ENCODE measurements at places on chromosomes 7 and 10.

GRCh38 chr10:3807928-3808496 is 23.0 kb upstream of the KLF6 start:
- DNase-seq = no peak

- DNase-seq = no peak
Observed at GRCh38 chr10:69715899-69716606, 85.7 kb upstream of the COL13A1 start.

- DNase-seq = no peak
Observed at GRCh38 chr10:32982293-32982709, 24.3 kb upstream of the ITGB1 start.

- DNase-seq = no peak
Observed at GRCh38 chr7:77827999-77828398, 29.4 kb downstream of the PHTF2 start.

DNA sequence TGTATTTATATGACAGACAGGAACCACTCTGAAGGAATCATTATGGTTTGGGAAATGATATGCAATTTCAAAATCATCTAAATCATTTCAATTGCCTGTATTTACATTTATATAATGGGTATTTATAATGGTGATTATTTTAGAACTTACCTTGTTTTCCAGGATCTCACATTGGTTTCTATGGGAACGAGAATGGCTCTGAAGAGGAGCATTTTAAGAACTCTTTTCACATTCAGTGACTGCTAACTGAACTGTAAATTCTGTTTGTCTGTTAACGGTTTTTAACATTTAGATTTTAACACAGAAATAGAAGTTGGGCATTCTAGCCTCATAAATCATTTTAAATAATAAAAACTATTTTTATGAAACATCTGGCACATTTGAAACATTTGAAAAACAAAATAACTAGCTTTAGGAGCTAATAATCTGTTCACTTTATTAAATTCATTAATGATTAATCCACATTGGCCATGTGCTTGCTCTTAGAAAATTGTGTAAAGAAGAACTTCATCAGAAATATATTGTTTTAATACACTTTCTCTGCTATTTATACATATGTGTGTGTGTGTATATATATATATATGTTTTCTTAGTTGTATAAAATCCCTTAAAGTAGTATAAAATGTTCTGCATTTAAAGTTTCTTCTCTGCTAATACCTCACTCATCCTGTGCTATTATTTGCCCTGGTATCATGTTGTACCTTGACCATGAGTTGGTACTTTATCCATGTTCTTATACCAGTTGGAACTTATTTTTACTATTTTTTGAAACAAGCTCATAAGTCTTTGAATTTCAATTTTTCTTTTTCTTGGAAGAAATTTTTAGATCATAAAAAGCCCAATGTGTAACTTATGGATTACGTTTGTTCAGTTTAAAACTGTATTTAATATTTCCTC is 8.7 kb upstream of the SEM1 start:
- DNase-seq = no peak

DNA sequence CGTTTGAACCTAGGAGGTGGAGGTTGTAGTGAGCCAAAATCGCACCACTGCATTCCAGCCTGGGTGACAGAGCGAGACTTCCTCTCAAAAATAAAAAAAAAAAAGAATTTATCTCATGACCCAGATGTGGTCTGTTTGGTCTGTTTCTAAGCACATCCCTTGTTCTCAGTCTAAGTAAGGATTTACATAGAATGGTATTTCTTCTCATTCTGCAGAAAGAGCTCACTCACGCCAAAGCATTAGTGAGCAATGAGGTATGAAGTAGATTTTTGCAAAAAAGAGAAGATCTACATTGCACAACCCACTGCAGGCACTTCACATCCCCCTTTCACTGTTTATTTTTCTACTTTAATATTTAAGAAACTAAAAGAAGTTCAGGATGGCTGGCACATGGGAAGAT is 76.5 kb upstream of the FGL2 start:
- DNase-seq = no peak

GRCh38 chr10:74207691-74208480 is 56.9 kb downstream of the ADK start:
- DNase-seq = no peak

Measured in activated CD4-positive, alpha-beta T cell treated with anti-CD3 and anti-CD28 coated beads, Interleukin-2, amount 50 U/mL, for 4 hours (primary cell).